ENCODE measurements at places on chromosomes 4 and X.

- DNase-seq = no peak
Measured at GRCh38 chr4:121360495-121360894, 20.3 kb downstream of the QRFPR start.

DNA sequence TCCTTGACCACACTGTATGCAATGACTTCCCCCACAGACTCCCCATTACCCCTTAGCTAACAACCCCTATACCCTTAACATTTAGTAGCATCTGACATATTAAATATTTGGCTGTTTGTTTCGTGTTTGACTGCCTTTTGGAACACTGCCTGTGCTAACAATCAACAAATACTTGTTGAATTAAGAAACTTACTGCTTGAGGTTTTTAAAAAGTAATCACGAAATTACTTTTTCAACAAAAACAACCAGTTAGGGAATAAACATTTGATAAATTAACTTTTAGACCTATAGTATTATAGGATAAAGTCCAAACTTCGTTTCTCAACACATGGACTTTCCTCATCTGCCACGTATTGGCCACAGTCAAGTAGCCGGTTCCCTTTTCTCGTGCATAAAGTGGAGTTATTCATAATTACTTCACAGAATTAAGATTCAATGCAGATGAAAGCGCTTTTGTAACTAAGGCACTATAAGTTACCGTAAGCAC is 555 bp upstream of the ELMOD2 start:
- DNase-seq = no peak

DNA sequence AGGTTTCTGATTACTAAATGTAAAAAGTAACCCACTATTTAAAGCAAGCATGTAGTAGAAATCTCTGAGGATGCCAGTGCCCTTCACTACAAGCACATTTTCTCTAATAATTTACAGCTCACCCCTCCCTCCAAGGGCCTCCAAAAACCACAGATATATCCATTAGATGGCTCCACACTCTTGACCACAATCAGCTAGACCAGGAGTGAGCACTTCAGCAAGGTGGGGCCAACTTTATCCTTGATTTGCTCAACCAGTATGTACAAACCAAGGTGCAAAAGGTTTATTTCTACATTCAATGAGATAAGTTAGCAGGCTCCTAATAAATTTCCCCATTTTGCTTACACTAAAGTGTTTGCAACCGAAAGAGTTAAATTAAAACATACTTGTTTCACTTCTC is 35.8 kb downstream of the RFC1 start:
- DNase-seq = no peak

- no peak for DNase-seq
Measured at GRCh38 chr4:183798301-183799253, 106.5 kb upstream of the STOX2 start.

DNA sequence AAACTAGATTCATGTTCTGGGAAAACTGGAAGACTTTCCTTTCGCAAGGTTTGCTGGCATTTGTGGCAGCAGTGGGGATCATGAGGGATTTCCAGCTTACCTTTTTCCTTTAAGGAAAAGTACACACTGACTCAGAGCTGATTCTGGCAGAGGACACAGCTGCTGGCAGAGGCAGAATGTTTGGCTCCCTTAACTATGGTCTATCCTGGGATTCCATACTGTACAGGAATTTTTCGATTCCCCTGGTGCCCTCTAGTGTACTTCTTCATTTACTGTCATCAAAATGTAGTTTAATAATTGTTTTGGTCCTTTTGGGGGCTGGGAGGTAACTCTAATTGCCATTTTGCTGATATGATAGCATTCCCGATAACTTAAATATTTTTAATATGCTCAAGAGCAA is 152.7 kb downstream of the GABRG1 start:
- DNase-seq = no peak

DNA sequence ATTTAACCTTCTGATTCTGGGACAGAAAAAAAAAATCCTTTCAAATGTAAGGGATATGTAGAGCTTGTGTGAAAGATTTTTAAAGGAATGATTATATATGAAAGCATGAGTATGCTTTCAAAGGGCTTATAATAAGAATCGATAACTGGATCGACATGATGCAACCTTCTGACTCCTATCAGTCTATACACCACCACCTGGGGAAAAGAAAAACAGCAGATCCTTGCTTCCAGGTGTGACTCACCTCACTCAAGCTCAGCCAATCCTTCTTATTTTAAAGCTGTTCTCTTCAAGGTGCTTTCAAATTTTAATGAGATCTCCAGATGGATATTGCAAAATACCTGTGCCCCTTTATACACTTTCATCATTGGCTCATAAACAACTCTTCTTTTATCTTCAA is 102.1 kb upstream of the EDNRA start:
- no peak for DNase-seq

GRCh38 chr4:63729519-63729918 is 679.7 kb downstream of the TECRL start:
- DNase-seq = no peak

DNA sequence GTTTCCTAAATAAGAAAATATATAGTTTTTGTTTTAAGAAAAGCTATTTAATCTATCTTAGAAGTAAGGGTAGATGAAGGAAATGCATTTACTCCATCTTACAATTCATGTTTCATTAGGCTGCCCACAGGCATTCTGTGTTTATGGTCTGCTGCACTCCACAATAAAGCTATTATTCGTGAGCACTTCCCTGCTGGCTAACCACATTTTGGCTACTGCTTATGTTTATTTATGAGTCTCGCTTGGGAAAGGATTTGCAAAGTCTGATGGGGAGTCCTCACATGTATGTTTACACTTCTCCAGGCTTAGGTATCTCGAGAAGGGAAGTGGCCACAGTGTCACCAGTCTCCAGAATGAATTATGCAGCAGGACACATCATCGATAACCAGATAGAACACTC is 260.8 kb upstream of the VCX start:
- no peak for DNase-seq
